Hematopoietic multipotent progenitor cell treated with erythropoietin and hydrocortisone succinate and interleukin-3 and kit ligand, for 4 days (in vitro differentiated cells): ENCODE measurements at places on chromosomes 6 and 20.
A peak's percentile ranks its signal among the peaks of the same experiment; 100 is the strongest.

GRCh38 chr6:108793516-108794251, 54.5 kb upstream of the ARMC2 start:
- DNase-seq = no peak

DNA sequence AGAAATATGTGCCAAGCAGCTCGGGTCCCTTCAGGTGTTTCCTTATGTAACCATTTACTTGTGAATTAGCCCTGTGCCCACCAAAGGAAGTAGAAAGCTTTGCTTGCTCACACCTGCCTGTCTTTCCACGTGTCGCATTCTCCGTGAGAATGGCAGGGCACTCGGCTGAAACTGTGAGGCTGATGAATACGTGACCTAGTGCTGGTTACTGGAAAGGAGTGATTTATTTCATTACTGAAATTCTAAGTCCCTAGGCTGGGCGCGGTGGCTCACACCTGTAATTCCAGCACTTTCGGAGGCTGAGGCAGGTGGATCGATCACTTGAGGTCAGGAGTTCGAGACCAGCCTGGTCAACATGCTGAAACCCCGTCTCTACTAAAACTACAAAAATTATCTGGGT, 45.9 kb upstream of the TULP1 start:
- no peak for DNase-seq

- peak; percentile 52 for DNase-seq
Observed at GRCh38 chr6:57104336-57104735, 14.3 kb downstream of the ZNF451 start.

DNA sequence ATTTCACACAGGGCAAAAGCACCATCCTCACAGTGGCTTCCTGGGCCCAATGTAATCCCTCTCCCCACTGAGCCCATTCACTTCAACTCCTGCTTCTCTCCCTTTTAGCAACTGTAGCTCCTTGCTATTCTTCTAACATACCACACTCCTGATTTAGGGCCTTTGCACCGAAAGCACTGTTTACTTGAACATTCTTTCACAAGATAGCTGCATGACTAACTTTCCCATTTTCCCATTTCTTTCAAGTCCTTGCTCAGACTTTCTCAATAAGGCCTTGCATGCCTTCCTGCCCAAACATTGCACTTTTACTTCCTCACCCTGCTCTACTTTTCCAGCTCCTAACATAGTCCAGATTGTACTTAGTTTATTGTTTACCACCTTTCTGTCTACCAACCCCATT, 73.0 kb downstream of the SHPRH start:
- no peak for DNase-seq

DNA sequence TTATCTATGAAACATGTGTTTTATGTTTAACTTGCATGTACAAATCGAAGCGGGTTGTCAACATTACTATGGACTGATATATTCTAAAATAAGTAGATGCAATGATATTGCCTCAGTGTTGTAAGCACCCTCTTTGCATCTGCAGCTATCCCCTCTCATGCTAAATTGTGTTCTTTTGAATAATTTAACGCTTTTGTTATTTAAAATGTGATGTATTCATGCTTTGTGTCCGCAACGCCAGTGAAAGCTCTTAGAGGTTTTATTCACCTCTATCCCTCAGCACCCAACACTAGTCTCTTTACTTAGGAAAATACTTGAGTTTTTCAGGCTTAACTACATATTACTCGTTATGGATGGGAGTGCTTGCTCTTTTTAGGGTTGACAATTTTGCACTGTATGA, 173.7 kb upstream of the ID4 start:
- DNase-seq = no peak

DNA sequence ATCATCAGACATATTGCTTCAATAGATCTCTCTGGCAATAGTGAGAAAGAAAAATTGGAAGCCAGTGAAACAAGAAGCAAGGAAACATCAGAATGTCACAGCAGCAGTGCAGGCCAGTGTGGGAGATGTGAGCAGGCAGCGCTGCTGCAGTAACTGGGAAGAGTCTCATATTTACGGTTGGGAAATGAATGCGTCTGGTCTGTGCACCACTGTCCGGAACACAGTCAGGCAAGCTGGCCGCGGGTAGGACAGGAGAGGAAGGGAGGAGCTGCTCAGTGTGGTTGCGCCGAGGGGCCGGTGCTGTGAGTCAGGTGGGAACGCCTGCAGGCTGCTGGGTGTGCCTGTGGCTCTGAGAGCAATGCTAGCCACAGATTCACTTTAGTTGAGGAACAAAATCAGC, 6.4 kb upstream of the PSMG4 start:
- peak; percentile 30 for DNase-seq

DNA sequence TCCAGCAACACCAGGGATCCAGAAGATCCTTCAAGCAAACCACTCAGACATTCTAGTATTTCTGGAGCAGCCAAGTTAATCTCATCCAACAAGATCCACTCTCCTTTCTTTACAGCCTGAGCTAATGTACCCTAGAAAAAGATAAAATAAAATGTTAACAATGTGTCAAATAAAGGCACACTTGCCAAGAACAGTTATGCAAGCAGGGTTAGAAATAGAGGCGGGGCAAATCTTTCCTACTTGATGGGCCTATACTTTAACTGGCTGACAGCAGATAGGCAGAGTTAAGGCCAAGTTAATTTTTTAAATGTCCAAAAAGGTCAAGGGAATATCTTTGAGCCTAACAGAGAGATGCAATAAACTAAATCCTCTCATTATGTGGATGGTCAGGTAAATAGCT, 60.8 kb downstream of the MDN1 start:
- DNase-seq = no peak

- DNase-seq = no peak
Observed at GRCh38 chr6:13874191-13874549, 50.6 kb upstream of the RNF182 start.

DNA sequence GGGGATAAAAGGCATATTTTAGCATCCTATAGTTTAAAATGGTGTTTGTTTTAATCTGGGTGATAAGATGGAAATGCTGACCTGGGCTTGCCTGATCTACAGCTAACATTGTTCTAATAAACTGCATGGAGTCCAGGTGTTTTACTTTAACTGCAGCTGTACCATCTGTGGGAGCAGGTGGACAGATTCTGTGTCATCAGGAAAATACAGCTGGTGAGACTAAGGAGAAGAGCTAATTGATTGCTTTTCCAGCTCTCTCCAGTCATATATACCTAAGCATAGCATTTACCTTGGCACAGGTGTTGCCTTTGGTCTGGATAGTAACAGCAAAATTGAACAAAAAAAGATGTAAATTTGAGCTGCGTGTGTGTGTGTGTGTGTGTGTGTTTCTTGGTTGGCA, 31.6 kb downstream of the CBFA2T2 start:
- no peak for DNase-seq

GRCh38 chr6:147891671-147892070, 383.2 kb downstream of the SAMD5 start:
- DNase-seq = no peak

- DNase-seq = no peak
Observed at GRCh38 chr6:119034827-119035458, 43.5 kb downstream of the FAM184A start.

- no peak for DNase-seq
Observed at GRCh38 chr20:18781509-18781908, 32.1 kb upstream of the SCP2D1 start.

- peak; percentile 98 for DNase-seq
Observed at GRCh38 chr6:32175711-32176475, at the start of gene AGPAT1. TSS of gene AGPAT1 (minus strand) at chr6:32176084. CDS start at chr6:32171496, 4,588 bp downstream.

- DNase-seq = no peak
Observed at GRCh38 chr20:50848846-50849673, 54.2 kb downstream of the BCAS4 start.

- peak; percentile 8 for DNase-seq
Observed at GRCh38 chr6:41157323-41157722, 3.2 kb upstream of the TREML1 start.

DNA sequence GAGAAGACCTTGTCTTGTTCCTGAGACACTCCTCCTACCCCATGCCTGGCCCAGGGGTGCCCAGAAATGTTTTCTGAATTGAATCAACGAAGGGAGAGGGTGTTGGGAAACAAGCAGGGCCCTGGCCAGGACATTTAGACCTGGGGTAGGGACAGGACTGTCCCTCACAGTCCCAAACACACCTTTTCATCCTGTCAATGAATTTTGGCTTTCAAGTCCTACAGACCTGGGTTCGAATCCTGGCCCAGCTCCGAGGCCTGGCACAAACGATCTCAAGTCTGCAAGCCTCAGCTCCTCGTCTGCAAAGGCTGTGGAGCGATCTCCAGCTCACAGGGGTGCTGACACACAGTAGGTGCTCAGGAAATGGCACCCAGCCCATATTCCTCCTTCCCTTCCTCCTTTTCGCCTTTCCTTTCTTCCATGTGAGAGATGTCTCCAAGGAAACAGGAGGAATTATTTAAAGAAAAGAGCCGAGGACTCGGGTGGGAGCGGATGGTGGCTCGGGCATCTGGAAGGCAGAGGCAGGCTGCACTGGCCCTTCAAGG, 7.3 kb upstream of the DLGAP4 start:
- no peak for DNase-seq

- DNase-seq = no peak
Observed at GRCh38 chr6:161274488-161274858, 612 bp upstream of the AGPAT4 start.

DNA sequence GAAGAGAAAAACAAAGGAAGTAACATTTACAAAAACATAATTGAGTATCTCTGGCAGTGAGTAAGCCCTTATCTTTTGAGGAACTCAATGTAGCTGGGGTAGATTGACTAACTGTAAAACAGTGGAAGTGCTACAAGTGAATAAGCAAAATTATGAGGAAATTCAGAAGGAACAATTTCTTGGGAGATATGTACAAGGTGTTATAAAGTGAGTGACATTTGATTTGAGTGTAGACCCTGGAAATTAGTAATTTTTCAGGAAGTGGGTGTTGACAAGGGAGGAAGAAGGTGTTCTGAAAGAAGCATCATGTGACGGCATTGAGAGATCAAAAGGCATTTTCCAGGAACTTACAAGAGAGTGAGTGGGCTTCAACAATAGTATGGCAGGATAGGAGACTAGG, 22.2 kb downstream of the XRN2 start:
- DNase-seq = peak; percentile 73

- DNase-seq = no peak
Observed at GRCh38 chr6:126444659-126445273, 104.9 kb downstream of the CENPW start.

GRCh38 chr20:2523919-2524708, 12.3 kb upstream of the TMC2 start:
- peak; percentile 92 for DNase-seq

DNA sequence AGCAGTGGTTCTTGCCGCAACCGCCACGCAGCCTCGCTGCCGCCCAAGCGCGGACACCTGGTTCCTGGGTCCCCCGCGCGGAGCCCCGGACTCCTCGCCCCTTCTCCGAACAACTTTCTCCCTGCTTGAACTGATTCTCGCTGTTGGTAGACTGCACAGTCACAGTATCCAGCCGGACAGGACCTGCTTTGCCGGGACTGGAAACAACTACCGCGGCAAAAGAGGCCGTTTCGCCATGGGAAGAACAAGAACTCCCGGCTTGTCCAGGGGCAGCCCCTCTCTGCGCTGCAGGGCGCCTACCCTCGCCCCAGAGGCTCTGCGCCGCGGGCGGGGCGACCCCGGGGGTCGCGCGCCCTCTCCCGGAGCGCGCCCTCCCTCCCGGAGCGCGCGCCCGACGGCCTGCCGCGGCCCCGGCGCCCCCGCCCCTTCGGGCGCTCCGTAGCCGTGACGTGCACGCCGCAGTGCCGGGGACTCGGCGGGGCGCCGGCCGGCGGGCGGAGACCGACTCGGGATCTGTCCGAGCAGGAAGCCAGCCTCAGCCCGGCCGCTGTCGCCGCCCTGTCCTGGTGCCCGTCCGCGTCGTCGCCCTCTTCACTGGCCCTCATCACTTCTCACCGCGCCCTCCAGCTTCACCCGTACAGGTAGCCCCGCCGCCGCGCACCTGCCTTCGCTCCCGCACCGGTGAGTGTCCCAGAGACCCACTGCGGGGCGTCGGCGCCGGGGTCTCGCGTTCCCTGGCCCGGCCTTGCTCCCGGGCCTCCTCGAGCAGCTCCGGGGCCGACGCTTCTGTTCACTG, at the start of gene MYO6:
TSS of gene MYO6 (plus strand) at position 497 of the 796 bp plus-strand sequence. CDS start 68,309 bp downstream, outside the sequence.
- peak; percentile 50 for DNase-seq

GRCh38 chr6:3915076-3915791, 66.1 kb downstream of the FAM50B start:
- no peak for DNase-seq

DNA sequence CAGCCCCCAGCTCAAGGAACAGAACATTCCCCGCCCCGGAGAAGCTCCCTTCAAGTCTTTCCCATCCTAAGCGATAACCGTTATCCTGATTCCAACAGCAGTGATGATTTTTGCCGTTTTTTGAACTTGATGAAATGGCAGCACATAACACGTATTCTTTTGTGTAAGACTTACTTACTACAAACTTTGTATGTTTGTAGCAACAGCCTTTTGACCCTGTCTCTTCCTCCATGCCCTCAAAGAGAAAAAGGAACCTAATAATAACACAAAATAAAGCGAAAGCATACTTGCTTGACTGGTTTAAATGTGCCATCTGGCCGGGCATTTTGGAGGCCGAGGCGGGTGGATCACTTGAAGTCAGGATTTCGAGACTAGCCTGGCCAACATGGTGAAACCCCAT, 26.4 kb upstream of the SLC9A8 start:
- no peak for DNase-seq

DNA sequence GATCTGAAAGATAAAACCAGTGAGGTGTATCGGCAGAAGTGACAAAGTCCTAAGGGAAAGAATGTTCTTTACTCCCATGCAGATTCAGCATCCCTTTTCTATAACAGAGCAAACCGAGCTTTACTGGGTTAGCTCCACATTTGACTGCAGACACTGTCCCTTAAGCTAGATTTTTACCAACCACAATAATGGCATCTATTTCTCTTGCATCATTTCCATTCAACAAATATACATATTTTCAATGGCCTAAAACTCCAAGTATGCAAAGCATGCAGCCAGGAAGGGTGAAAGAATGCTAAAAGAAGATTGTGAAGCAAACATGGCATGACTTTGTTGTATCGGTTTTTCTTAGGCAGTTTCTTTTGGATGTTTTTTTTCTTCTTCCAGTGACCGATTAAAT, 255.4 kb downstream of the OGFRL1 start:
- no peak for DNase-seq

DNA sequence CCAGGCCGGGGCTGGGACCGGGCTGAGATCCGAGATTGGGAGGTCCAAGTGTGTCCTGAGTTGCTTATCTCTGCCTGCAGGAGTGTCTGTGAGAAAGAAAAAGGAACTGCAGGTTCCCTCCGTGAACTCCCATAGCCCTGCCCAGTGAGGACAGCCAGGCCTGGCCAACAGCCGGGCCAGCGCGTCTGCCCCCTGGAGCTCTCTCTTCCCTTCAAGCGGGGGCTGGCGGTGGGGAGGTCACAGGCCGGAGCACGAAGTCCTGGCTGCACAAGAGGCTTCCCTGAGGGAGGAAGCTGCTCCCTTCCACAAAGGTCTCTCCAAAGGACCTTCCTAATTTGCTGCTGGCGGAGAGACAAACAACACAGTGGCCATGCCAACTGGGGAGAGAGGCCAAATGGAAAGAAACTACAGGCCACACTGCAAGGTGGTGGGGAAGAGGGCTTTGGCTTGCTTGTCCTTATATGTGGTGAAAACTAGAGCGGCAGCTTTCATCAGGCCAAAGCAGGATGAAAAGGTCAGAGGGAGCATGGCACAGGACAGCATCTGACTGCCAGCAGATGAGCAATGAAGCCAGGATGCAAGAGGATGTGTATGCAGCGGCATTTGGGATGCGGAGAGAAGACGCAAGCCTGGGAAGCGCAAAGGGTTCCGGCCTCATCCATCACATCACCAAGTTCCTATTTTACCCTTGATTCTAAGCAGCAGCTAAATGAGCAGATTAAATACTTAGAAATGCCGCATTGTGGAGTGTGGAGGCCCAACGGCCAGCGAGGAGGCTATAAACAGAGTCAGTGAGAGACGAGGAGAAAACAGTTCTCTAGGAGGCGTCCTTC, 260.0 kb downstream of the ERMARD start:
- DNase-seq = peak; percentile 93
